ENCODE measurements at places on chromosomes 1 and 21.

- DNase-seq, result no peak
Measured at GRCh38 chr1:179142889-179143299, 61.0 kb downstream of the TOR3A start.

- DNase-seq, result no peak
Measured at GRCh38 chr21:32424674-32425073, 12.2 kb downstream of the EVA1C start.

GRCh38 chr1:221356693-221357092 lies 385.2 kb downstream of the DUSP10 start:
- DNase-seq, result no peak

DNA sequence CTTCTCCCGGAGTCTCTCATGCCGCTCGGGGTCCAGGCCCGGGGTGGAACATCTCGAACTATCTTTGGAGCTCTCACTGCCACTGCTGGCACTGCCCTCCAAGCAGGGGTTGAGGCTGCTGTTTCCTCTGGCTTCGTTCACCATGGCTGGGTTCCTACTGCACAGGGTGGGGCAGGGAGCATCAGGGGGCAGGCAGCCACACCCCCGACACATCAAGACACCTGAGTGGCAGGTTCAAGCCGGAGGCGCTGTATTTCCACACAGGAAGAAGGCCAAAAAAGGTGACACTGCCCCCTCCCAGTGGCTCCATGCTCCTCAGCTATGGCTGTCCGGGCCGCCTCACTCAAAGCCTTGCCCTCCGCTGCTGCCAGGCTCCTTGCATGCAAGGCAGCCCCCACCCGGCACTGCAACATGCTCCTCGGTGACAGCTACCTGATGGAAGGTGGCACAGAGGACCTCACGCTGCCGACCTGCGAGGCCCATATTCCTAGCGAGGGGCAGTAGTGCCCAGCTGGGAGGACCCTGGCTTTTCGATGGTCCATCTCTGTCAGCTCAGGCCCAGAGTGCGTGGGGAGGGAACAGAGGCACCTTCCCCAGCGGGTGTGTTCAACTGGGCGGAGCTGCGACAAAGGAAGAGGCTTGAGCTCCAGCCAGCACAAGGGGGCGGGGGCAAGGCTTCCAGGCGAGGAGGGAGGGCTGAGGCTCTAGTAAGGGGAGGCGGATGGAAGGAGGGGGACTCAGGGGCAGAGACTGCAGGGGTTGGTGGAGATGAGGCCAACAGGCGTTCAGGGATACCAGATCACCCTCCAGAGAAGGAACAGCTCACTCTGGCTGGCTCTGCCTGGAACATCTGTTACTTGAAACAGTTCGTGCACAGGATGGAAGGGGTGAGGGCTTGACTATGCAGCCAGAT lies 2.5 kb downstream of the MTHFR start:
- DNase-seq, result peak; percentile 87

GRCh38 chr1:63269571-63269970 lies 52.8 kb upstream of the FOXD3 start:
- no peak for DNase-seq
